NCI-H524 (cell line): ENCODE measurements at places on chromosomes 3 and 15.
A peak's percentile ranks its signal among the peaks of the same experiment; 100 is the strongest.

GRCh38 chr3:5292512-5292911 lies 105.0 kb downstream of the EDEM1 start:
- DNase-seq: no peak

- DNase-seq: no peak
Measured at GRCh38 chr3:12658593-12659058, 5.3 kb downstream of the RAF1 start.

DNA sequence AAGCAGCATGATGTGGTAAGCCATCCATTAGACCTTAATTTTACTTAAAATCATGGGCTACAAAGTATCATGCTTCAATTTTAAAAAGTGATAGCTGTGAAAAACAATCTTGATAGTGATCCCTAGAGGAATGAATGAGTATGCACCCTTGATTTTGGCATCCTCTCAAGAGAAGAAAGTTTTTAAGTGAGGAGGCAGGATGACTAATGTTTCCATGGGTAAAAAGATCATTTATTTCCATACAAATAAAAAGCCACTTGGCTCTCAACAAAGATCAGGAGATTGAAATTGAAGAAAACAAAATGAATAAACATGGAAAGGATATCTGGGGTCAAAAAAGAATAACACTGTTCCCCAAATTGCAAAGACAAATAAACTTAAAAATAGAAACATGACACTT lies 305.4 kb downstream of the MEX3B start:
- DNase-seq: no peak

DNA sequence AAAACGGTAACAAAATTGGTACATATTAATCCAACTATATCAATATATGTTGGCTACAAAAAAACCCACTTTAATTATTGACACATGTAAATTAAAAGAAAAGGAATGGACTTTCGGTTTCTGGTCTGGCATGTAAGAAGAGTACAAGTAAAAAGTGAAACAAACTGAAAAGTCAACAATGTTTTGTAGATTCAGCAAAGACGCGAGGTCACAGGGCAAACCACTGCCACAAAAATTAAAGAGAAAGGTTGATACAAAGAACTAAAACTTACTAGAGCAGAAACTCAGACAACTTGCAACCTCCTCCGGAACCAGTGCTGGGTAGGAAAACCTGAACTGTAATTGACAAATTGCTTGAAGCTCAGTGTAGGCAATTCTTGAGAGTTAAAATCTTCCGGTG lies 110.6 kb upstream of the ARPP21 start:
- no peak for DNase-seq

GRCh38 chr3:72316501-72317279 lies 531.6 kb downstream of the SHQ1 start:
- no peak for DNase-seq

DNA sequence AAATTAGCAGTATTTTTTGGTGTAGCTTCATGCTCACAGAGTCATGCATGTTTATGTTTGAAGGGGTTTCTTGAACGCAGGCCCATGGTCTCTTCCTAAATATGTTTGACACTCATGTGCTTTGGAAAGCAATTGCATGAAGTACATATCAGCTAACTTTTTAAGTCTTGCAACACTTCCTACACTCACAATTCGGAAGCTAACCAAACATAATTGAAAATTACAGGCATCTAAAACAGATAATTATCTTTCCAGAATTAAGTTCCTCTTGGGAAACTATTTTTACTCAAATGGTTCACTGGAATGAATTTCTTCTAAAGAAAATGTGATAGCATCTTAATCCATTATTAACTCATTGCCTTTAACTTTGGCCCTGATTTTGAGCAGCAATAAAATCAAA lies 438.9 kb downstream of the RAP2B start:
- no peak for DNase-seq

DNA sequence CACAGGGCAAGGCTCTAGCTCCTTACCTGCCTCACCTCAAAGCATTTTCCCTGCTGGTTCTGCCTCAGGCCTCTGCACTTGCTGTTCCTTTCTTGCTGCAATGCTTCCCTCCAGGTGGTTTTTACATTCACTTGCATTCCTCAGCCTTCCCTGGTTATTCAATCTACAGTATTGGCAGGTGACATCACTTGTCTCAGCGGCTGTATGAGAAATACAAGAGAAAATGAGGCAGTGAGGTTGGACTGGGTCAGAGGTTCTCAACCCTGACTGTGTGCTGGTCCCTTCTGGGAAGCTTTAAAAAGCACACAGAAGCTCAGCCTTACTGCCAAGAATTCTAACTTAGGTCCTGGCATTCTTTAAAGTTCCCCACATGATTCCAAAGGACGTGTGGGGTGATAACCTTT lies 26.7 kb downstream of the SIAH2 start:
- DNase-seq: no peak

DNA sequence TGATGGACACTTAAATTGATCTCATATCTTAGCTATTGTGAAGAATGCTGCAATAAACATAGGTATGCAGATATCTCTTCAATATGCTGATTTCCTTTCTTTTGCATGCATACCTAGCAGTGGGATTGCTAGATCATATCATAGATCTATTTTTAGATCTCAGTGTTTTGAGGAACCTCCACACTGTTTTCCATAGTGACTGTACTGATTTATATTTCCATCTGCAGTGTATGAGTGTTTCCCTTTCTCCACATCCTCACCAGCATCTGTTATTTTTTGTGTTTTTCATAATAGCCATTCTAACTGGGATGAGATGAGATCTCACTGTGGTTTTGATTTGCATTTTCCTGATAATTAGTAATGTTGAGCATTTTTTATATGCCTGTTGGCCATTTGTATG lies 17.1 kb upstream of the RASA2 start:
- DNase-seq: no peak

DNA sequence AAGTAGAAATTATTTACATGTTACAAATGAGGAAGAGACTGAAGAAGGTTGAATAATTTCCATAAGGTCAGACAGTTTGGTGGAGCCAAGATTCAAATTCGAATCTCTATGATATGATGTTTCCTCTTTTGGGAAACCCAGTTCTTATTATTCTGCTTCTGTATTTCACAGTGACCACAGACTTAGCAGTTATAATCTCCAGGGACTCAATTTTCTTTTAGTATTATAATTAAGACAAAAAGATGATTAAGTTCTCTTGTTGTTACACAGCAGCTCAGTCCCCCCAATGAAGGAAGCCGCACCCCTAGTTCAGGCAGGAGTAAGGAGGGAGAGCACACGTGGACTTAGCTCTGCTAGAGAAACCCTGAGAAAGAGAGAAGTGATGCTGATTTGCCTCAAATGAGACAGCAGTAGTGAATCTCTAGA lies 130.6 kb downstream of the CCNL1 start:
- DNase-seq: no peak

- DNase-seq: no peak
Measured at GRCh38 chr3:141798448-141798845, 35.2 kb downstream of the GRK7 start.

DNA sequence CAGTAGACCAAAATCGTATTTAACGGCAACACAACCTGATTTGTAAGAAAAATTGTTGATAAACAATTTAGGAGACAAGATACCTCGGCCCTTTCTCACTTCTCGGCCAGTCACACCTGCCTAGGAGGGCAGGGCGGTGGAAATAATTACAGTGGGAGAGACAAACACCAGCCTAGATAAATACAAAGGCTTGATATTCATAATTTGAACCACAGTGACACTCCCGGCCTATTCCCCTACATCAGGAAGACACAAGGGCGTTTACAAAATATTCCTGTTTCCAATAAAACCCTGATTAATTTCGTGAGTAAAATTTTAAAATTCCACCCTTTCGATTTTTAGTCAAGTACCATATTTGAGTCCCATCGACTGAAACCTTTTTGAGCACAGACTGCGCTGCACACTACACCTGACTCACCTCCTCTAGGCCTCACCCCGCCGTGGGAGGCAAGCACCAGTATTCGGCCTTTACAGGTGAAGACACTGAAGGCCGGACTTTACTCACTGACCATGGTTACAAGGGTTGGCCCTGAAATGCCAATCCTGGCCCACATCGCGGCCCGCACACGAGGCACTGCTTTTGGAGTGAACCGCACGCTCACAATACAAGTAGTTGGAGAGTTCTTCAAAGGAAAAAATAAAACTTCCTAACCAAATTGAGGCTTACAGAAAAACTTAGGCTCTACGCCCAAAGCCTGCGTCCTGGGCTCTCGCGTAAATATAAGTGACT lies 794 bp downstream of the ARPP19 start:
- peak; percentile 49 for DNase-seq

DNA sequence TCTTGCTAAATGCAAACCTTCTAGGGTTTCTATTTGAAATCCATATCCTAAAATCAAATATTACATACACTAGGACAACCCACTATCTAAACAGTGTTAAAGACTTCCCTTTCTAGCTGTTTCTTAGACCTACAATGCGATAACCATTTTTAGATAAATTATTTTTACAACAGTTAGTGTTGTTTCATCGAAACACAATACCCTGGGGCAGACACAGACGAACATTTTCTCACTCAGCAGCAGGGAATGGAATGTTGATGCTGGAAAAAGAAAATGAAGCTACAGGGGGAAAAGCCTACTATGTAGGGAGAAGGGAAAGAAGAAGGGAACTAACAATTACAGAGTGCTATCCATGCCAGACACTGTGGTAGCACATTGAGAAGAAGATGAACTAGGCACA lies 6.0 kb upstream of the HERC1 start:
- DNase-seq: no peak

DNA sequence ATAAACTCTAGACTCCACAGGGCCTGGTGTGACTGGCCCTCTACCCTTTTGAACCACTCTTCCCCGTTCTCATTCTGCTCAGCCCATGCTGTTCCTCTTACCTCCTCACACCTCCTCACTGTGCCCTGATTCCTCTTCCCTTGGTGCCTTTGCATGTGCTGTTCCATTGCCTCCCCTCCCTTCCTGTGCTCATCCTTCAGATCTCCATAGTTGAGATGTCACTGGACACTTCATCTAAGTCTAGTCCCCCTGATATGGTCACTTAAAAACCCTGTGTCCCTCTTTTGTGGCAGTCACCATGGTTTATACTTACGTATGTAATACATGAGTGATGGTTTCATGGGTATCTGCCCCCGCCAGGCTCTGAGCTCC lies 69.8 kb downstream of the LSM3 start:
- DNase-seq: no peak

DNA sequence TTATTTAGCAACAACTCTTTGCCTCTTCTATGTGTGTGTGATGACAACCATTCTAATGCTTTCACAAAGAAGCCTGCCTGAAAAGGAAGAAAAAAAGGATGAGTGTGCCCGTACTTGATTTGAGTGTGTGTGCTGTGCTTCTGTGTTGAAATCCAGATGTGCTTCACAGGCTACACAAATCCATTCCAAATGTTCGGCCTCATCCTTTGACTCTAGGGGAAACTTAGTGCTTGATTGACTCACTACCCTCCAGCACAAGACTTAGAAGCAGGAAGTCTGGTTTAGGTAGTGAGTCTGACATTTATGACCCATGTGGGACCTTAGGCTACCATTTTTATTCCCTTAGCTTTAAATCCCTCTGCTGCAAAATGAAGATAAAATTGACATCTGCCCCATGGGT lies 108.8 kb upstream of the PLAAT1 start:
- no peak for DNase-seq

DNA sequence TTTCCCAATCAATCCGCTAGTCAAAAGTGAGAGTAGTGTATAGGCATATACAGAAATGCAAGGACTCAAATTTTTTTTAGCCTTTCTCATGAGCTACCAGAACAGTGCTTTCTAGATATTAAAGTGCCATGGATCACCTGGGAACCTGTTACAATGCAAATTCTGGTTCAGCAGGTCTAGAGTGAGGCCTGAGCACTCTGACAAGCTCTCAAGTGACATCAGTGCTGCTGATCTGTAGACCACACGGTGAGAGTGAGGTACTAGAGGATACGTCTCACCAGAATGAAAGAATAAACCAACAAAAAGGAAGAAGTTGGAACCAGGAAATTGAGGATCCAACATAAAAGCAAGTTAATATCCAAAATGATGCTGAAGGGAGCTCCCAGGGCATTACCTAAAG lies 16.0 kb upstream of the PLA2G4D start:
- no peak for DNase-seq

DNA sequence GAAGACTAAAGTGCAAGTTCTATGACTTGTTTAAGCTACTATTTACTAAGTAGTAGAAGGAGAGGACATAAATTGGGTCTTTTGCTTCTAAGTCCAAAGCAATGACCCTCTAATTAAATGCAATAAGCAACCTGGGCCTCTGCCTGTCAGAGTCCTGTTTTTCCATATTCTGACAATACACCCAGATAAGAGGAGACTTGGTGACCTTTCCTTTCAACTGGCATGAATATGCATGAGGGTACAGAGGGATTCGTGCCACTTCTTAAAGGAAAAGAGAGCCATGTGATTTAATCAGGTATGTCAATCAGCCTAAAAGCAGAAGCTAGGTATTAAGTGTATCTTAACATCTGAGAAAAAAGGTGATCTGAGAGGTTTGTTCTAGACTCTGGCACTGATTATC lies 50.7 kb upstream of the FGF7 start:
- no peak for DNase-seq

GRCh38 chr3:69370156-69370883 lies 15.6 kb downstream of the FRMD4B start:
- DNase-seq: no peak

GRCh38 chr3:66407611-66408218 lies 93.1 kb downstream of the LRIG1 start:
- DNase-seq: peak; percentile 71

- DNase-seq: peak; percentile 91
Measured at GRCh38 chr3:179961703-179962078, 75.0 kb downstream of the PEX5L start.

DNA sequence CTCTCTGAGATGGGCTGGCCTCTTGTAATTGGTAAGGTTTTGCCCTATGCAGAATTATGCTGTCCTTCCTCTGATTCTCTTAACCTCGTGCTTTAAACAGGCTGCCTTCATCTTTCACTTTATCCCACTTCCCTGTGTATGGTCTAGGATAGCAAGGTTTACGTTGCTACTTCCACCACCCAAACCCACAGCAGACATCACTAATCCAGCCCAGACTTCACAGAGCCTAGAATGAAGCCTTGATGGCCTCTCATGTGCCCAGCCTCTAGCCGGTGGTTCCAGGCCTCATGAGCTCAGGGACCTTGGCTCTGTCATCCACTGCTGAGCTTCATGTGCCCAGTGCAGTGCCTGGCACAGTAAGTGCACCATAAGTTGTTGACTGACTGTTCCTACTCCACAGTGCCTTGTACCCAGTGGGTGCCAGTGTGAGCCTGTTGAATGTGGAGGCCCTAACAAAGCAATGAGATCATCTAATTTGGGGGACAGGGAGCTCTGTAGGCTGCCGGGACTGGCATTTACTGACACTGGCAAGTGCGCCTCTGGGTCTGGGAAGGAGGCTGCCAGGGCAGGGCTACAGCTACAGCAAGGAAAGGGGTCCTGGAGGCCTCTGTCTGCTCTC lies 12.5 kb downstream of the SLC6A6 start:
- no peak for DNase-seq

- no peak for DNase-seq
Measured at GRCh38 chr3:123658118-123658851, 73.4 kb upstream of the HACD2 start.

DNA sequence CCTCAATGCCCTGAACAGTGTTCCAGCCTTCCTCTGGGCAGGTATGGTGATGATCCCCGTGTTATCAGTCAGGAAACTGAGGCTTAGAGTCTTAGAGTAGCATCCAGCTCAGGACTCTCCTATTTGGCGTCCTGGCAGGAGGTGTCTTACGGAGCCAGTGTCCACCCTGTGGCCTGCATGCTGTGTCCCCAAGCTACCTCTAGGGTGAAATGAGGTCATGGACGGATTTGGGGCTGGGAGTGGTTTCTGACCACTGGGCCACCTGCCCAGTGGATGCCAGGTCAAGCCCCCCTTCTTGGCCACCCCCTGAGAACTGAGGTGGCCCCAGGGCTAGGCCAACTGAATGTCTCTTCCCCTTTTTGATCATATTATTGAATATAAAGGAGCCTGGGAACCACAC lies 27.2 kb upstream of the SLC6A6 start:
- DNase-seq: no peak
